Right renal pelvis (tissue), 4 donors: ENCODE measurements at places on chromosomes 13 and 19. TPM values are rescaled to one million over a fixed set of nuclear protein-coding genes. Genes with fewer than 3 reads are reported as not detected.

RNF225 gene
- not detected for polyA plus RNA-seq

SELENOV gene
- polyA plus RNA-seq: 4.0 TPM

CCDC70 gene
- polyA plus RNA-seq: not detected

NEK3 gene
- 26.4 TPM for polyA plus RNA-seq

PRODH2 gene
- polyA plus RNA-seq: 28.5 TPM

SYDE1 gene
- polyA plus RNA-seq: 25.0 TPM

ZNF8 gene
- polyA plus RNA-seq: 7.1 TPM

TMEM145 gene
- polyA plus RNA-seq: 0.76 TPM

NAPSA gene
- 8.5 TPM for polyA plus RNA-seq

CBLC gene
- polyA plus RNA-seq: 4.3 TPM

MIA gene
- 0.97 TPM for polyA plus RNA-seq

APOC1 gene
- polyA plus RNA-seq: 11.8 TPM

RETN gene
- 1.5 TPM for polyA plus RNA-seq

DENND1C gene
- polyA plus RNA-seq: 37.5 TPM

FFAR2 gene
- polyA plus RNA-seq: 0.21 TPM

CNN1 gene
- polyA plus RNA-seq: 4.7 TPM

OR10H3 gene
- polyA plus RNA-seq: not detected

VMAC gene
- polyA plus RNA-seq: 5.4 TPM

TPP2 gene
- polyA plus RNA-seq: 51.4 TPM

IQCN gene
- polyA plus RNA-seq: 7.2 TPM

UCHL3 gene
- 38.6 TPM for polyA plus RNA-seq

SLC15A1 gene
- 7.0 TPM for polyA plus RNA-seq

CHAF1A gene
- polyA plus RNA-seq: 26.5 TPM

ZNF135 gene
- polyA plus RNA-seq: 23.1 TPM

SULT2A1 gene
- not detected for polyA plus RNA-seq

TLE6 gene
- polyA plus RNA-seq: 7.3 TPM

ZNF98 gene
- polyA plus RNA-seq: 6.9 TPM

ZNF497 gene
- 3.7 TPM for polyA plus RNA-seq

SIGLEC14 gene
- not detected for polyA plus RNA-seq

TMEM59L gene
- polyA plus RNA-seq: 3.2 TPM

EBPL gene
- 59.6 TPM for polyA plus RNA-seq

RNF17 gene
- polyA plus RNA-seq: 0.94 TPM

FCGBP gene
- 6.9 TPM for polyA plus RNA-seq

CALR3 gene
- polyA plus RNA-seq: 0.05 TPM

CEACAM4 gene
- not detected for polyA plus RNA-seq

HS6ST3 gene
- polyA plus RNA-seq: 4.3 TPM

KCTD4 gene
- polyA plus RNA-seq: 0.37 TPM

KLF1 gene
- polyA plus RNA-seq: 0.43 TPM

MED26 gene
- polyA plus RNA-seq: 7.0 TPM

MUC16 gene
- 0.06 TPM for polyA plus RNA-seq

ACTMAP gene
- polyA plus RNA-seq: 17.1 TPM

OR7C1 gene
- polyA plus RNA-seq: 0.31 TPM

HCN2 gene
- 0.24 TPM for polyA plus RNA-seq

ZNF724 gene
- polyA plus RNA-seq: 4.3 TPM

SYCN gene
- polyA plus RNA-seq: not detected

CGB3 gene
- polyA plus RNA-seq: not detected

NCAN gene
- 0.14 TPM for polyA plus RNA-seq

CGB7 gene
- 1.9 TPM for polyA plus RNA-seq

IGLON5 gene
- 4.3 TPM for polyA plus RNA-seq

ADAMTSL5 gene
- 1.3 TPM for polyA plus RNA-seq

FGF22 gene
- polyA plus RNA-seq: 0.23 TPM

SLC25A41 gene
- polyA plus RNA-seq: 0.30 TPM
